ENCODE measurements at places on chromosomes 16 and 17.

DNA sequence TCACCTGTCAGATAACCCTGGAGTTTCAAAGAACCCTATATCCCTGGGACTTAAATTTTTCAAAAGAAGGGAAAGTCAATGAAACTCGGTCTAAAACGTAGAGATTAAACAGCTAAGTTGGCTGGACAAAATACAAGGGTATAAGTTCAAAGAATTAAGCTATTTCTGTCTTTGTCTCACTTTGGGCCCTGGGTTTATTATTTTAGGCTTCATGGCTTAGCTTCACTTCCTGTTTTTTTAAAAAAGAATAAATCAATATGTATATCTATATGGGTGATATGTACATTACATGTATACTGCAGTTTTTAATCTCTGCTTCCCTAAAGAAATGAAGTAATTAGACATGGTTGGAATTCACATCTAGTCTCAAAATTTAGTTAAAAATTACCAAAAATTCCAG, 132.3 kb downstream of the TRIM37 start:
- no peak for DNase-seq

DNA sequence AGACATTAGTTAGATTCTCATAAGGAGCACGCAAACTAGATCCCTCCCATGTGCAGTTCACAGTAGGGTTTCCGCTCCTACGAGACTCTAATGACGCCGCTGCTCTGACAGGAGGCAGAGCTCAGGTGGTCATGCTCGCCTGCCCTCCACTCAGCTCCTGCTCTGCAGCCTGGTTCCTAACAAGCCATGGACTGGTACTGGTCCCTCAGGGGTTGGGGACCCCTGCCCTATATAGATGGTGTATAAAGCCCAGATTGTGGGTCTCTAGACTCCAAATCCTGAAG, 52.1 kb upstream of the LYRM9 start:
- no peak for DNase-seq

DNA sequence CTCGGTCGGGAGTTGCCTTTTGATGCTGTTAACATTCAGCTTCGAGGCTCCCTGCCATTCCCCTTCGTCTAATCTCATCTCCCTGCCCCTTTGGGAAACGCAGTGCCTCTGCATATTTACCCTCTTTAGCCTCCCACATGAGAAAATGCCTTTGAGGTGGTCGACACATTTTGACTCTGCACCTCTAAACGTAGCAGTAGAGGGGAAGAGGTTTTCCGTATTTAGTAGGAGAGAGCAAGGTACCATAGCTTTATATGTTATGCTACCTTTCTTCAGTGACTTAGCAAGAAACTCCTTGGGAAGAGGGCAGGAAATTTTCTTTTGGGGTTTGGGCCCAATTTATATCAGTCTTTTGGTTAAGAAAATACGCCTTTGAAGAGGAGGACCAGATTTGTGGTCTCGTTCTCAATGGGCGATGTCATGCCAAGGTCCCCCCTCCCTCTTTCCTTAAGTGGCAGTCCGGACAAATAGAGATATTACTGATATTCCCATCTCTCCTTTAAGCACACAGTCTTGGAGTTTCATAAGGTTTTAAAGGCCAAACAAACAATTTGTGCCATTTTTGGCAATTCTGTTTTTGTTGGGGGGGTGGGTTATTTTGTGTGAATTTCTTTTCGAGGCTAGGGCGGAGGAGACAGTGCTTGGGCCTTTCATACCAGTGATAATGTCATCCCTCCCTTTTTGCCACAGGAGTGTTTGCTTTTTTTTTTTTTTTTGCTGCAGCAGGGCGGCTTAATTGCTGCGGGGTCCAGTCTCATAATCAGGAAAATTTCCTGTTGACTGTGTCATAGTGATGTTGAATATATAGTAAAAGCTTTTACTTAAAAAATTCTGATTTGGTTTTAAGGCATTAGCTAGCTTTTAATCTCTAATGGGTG, 1.5 kb downstream of the PAFAH1B1 start:
- peak; percentile 15 for DNase-seq

GRCh38 chr17:64687961-64688360, 25.9 kb upstream of the SMURF2 start:
- no peak for DNase-seq

- DNase-seq, result no peak
Measured at GRCh38 chr16:72818236-72818845, 229.6 kb downstream of the ZFHX3 start.

DNA sequence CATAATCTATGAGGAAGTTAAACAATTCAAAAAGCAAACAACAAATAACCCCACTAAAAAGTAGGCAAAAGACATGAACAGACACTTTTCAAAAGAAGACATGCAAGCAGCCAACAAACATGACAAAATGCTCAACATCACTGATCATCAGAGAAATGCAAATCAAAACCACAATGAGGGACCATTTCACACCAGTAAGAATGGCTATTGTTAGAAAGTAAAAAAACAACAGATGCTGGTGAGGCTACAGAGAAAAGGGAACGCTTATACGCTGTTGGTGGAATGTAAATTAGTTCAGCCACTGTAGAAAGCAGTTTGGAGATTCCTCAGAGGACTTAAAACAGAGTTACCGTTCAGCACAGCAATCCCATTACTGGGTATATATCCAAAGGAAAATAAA, 24.4 kb downstream of the TNFRSF13B start:
- no peak for DNase-seq

- no peak for DNase-seq
Measured at GRCh38 chr17:13947499-13947898, 121.8 kb upstream of the COX10 start.

DNA sequence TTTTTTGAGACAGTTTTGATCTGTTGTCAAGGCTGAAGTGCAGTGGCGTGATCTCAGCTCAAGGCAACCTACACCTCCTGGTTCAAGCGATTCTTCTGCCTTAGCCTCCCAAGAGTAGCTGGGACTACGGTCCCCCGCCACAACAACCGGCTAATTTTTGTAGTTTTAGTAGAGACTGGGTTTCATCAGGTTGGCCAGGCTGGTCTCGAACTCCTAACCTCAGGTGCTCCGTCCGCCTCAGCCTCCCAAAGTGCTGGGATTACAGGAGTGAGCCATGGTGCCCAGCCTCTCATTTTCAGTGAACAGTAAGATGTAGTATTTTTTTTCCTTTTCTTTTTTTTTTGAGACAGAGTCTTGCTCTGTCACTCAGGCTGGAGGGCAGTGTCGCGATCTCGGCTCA, 7.8 kb downstream of the SUMO2 start:
- DNase-seq, result no peak

GRCh38 chr17:50768346-50768761, 1.0 kb upstream of the ANKRD40CL start:
- DNase-seq, result no peak

DNA sequence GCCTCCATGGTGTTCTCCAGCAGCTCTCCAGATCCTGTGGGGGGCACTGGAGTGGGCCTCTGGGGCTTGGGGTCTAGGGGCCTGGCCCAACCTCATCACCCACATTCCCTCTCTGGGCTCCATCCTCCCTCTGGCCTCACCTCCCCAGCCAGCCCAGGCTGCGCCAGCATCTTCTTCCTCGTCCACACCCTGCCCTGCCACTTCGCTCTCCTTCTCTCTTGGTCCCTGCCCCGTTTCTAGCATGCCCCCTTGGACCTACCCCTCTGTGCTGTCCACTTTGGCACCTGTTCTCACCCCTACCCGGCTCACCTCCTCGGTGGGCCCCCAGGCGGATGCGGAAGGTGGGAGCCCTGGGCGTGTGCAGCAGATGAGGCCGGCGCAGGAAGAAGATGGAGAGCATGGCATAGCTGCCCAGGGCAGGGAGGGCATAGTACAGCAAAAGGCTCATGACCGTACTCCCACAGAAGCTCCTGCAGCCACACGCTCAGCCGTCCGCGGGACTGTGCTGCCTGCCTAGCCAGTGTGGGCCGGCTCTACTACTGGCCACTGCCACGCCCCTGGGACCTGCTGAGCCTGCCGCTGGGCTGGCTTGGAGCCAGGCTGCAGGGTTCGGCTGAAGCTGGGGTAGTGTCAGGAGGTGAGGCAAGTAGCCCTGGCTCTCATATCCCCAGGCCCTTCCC, at the start of gene GDPD3:
TSS of gene GDPD3 (minus strand) at position 507 of the 680 bp plus-strand sequence. CDS start at position 448, 59 bp downstream.
- DNase-seq, result no peak
